Liver (tissue), 10 donors: ENCODE measurements at places on chromosomes 16 and 17. TPM values are rescaled to one million over a fixed set of nuclear protein-coding genes. Genes with fewer than 3 reads are reported as not detected.
A peak's percentile ranks its signal among the peaks of the same experiment; 100 is the strongest.

Gene DEXI
- polyA plus RNA-seq = 57.2 TPM

Gene CTRB1
- not detected for polyA plus RNA-seq

DNA sequence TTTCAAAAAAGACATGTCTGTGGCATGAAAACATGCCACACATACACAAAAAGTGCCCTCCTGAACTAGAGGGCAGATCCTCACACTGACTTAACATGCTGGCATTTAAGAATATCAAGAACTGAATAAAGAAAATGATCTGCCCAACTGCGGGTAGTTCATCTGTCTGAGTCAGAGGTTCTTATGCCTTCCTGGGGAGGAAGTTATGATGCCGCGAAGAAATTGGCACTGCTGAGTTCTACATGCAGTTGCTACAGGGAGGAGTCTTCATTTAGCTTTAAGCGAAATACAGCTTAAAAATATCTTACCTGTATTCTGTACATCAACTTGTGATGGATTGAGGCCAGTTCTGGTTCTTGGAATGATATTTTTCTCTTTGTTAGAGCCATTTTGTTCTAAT, 6.3 kb downstream of the ALDH3A2 start:
- H3K4me3 ChIP-seq = no peak overlapping the region
- peaks cover 5% of the 10 kb centered on the region for H3K36me3 ChIP-seq
- no peaks in the 10 kb centered on the region for H3K27me3 ChIP-seq
- DNase-seq = no peak
- H3K27ac ChIP-seq = no peak overlapping the region

DNA sequence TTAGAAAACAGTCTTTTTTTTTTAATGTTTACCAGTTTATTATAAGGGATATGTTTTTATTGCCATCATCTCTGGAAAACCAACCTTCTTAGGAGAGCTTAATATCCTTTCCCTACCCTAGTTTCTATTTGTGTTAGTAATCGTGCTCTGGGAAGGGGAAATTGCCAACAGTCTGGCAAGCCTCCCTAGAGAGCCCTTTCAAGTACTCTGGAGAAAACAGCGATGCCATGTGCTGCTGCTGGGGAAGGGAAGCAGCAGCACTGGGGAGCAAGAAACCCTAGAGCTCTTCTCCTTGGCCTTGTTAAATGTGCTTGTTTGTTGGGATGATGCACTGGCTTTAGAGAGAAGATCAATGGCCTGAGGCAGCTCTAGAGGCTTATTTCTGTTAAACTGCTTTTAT, 10.3 kb downstream of the RETREG3 start:
- no peak overlapping the region for H3K27ac ChIP-seq
- no peak for DNase-seq
- no peaks in the 10 kb centered on the region for H3K27me3 ChIP-seq
- no peaks in the 10 kb centered on the region for H3K4me1 ChIP-seq
- peaks cover 3% of the 10 kb centered on the region for H3K36me3 ChIP-seq

DNA sequence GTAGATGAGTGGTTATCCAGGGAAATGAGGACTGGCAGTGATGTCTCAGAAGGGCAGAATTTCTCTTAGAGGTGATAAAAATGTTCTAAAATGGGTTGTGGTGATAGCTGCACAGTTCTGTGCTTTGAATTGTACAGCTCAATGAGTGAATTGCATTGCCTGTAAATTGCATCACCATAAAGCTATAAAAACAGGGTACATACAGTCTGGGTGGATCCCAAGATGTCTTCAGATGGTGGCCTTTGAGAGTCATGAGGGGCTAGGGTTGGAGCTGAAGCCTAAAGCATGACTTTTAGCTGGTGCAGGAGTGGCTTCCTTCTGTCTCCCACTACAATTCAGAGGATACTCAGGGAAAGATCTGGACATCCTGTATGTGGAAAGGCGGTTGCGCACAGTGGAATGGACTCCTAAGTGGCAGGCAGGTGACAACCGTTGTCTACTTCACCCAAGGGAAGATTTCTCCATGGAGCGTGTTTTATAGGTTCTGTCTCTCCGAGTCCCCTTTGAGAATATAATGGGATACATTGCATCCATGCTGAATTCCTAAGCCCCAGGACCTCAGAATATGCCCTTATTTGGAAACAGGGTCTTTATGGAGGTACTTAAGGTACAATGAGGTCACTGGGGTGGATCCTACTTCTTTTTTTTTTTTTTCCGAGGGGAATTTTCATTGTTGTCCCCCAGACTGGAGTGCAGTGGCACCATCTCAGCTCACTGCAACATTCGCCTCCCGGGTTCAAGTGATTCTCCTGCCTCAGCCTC, 1.6 kb upstream of the IL32 start:
- no peak overlapping the region for H3K4me3 ChIP-seq
- H3K4me1 ChIP-seq = peaks cover 15% of the 10 kb centered on the region
- H3K27ac ChIP-seq = no peak overlapping the region
- no peaks in the 10 kb centered on the region for H3K27me3 ChIP-seq

GRCh38 chr17:12691173-12691572, 25.5 kb downstream of the MYOCD start:
- H3K4me1 ChIP-seq = no peaks in the 10 kb centered on the region
- H3K27ac ChIP-seq = no peak overlapping the region
- H3K27me3 ChIP-seq = no peaks in the 10 kb centered on the region
- H3K4me3 ChIP-seq = no peak overlapping the region
- no peak for DNase-seq

DNA sequence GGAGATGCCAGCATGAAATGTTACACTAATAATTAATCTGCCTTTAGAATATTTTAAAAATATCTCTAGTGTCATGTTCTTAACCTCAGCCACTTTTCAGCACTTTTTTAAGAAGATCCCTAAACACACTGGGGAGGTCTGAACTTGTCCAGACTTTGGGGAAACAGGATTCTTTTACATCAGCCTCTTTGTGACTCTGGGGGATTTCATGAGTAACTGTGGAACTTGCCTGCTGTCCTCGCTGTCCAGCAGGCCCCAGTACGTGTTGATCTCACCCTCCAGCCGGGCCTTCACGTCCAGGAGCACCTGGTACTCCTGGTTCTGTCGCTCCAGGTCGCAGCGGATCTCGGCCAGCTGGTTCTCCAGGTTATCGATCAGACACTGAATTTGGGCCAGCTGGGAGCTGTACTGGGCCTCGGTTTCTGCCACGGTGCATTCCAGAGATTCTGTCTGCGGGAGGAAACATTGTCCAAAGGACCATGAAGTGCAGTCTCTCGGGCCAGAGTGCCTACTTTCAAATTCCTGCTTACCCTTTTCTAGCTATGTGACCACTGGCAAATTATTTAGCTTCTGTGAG, 5.5 kb downstream of the KRT40 start:
- no peak for DNase-seq
- H3K36me3 ChIP-seq = no peaks in the 10 kb centered on the region
- peaks cover 8% of the 10 kb centered on the region for H3K27me3 ChIP-seq

DNA sequence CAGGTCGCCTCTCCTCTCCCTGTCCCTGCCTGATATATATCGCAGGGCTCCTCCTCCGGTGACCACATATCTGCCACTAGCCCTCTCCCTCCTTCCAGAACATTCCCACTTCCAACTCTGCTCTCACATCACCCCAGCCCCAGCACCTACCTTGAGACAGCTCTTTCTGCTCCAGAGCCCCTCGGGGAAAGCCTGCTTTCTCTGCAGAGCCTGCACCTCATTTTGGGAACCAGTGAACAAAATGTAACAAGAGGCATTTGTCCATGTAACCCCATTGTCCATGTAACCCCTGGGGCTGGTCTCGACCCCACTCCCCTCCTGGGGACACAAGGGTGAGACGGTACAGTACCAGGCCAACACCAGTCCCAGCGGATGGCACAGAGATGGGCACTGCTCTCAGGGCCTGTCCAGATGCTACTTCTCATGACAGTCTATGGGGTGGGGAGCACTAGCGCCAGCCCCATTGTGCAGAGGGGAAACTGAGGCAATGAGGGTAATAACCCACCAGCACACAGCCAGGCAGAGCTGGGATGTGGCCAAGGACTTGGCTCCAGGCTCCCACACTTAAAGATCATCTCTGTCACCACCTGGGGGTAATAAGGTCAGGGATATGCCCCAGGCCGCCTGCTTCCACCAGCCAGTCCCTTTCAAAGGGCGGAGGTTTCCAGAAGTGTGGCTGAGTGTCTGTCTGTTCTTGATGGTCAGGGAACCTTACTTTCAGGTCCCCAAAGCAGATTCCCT, 42.9 kb downstream of the TBC1D16 start:
- H3K27ac ChIP-seq = peak overlapping the region; percentile 55
- no peaks in the 10 kb centered on the region for H3K27me3 ChIP-seq
- no peak for DNase-seq
- no peaks in the 10 kb centered on the region for H3K36me3 ChIP-seq
- peaks cover 60% of the 10 kb centered on the region for H3K4me1 ChIP-seq

DNA sequence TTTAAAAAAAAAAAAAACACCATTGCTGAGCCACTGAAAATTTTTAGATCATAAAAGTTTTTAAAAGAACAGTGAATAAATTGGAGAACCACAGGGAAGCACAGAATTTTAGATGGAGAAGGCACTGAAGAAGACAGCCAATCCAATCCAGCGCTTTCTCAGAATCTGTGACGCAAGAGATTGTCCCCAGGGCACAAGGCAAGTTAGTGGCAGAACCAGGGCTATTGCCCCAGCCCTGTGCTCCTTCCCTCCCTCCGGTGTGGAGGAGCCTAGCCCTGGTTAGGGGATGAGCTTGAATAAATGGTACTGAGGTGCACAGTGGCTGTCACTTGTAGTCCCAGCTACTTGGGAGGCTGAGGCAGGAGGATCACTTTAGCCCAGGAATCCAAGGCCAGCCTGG, 108.3 kb downstream of the ZNF423 start:
- H3K4me3 ChIP-seq = no peak overlapping the region
- no peak for DNase-seq
- H3K4me1 ChIP-seq = no peaks in the 10 kb centered on the region
- no peaks in the 10 kb centered on the region for H3K36me3 ChIP-seq
